RPMI8226 (cell line): ENCODE measurements at places on chromosomes 13 and 19.

GRCh38 chr13:30276178-30276577, 31.2 kb downstream of the KATNAL1 start:
- DNase-seq: no peak

- DNase-seq: no peak
Measured at GRCh38 chr13:43876366-43876765, 3.2 kb downstream of the CCDC122 start.

DNA sequence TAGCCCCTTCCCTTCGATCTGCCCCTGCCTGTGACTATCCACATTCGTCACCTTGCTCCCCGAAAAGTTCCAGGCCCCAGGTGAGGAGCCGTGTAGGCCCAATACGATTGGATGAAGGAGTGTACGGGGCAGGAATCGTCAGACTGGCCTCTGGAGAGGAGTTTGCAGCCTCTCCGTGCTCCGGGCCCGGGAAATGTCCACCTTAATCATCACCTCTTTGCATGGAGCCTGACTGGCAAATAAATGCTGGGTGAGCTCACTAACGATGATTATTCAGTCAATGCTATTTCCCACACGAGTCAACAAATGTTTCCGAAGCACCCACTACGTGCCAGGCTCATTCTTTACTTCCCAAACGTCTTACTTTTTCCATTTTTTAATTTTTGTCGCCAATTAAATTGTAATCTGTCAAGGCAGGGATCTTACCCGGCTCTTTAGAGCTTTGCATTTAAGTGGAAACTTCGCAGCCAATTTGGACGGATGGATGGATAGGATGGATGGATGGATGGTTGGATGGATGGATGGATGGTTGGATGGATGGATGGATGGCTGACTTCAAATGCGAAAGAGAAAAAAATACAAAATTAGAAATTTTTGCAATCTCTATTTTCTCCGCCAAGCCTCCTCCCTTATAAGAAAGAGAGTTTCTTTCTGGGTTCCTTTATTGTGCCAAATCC, 45.8 kb downstream of the TGDS start:
- DNase-seq: no peak

DNA sequence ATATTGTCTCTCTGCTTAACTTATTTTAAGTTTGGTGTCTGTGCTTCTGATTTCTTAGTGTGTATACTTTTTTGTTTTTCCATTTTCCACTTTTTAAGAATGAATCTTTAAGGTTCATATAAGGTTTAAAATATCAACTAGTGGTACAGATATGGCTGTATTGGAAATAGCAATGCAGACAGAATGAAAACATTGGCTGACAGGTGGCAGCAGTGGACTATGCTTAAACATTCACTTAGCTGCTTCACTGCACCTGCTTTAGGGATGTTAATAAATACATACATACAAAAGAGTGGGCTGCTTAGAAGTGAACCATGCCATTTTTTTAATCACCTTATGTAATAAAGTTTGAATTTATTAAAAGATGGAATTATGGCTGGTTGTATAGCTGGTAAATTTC, 27.3 kb downstream of the TM9SF2 start:
- peak; percentile 8 for DNase-seq

GRCh38 chr13:23651887-23652286, 81.7 kb downstream of the TNFRSF19 start:
- DNase-seq: no peak

DNA sequence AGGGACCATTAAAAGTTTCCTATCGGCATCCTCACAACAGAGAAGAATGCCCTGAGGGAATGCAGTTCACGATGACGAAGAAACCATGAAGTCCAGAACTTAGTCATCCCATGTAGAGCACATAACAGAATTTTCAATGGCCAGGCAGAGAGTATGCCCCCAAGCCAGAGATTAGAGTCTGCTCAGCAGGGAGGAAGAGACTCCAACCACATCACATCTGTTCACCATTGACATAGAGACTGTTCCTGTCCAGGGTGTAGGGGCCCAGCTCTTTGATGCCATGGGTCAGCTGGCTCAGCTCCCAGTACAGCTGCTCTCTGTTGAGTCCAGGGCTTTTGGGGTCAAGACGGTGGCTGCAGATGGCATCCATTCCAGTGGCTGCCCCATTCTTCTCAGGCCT, 68.2 kb downstream of the MBD3L1 start:
- DNase-seq: no peak

DNA sequence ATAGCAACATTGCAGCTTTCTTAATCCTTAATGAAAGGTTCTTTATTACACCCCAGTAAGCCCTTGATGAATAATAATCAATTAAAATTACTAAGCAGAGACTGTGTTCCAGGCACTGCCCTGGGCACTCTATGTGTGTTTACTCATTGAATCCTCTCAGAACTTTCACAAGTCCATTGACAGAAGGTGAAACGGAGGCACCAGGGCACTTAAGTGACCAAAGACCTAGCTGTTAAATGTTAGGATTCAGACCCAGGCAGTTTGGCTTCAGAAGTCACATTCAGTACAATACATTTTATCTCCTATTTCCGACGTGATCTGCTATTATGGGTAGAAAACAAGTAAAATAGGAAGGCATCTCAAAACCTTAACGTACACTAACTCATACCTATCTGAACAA, 2.7 kb downstream of the GPR183 start:
- no peak for DNase-seq

DNA sequence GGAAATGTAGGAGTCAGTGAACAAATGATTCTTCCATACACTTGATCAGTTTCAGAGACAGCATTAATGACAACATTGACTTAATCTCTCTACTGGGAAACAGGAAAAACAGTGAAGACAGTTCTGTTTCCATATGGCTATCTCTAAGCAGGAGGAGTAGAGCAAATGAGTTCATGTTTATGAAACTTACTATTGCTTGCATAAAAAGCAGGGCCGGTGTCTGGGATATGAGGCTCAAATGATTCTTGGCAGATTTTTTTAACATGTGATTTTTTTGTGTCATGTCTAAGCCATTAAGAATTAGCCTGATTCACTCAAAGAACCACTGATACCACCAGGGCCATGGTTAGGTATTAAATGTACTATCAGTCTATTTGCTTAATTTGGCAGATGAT, 141.9 kb downstream of the SLC7A1 start:
- no peak for DNase-seq

- no peak for DNase-seq
Measured at GRCh38 chr13:113064534-113065405, 40.8 kb upstream of the F7 start.

- DNase-seq: no peak
Measured at GRCh38 chr19:5023128-5023571, 54.2 kb downstream of the KDM4B start.

- no peak for DNase-seq
Measured at GRCh38 chr19:54967611-54968010, 1.4 kb downstream of the NLRP2 start.

DNA sequence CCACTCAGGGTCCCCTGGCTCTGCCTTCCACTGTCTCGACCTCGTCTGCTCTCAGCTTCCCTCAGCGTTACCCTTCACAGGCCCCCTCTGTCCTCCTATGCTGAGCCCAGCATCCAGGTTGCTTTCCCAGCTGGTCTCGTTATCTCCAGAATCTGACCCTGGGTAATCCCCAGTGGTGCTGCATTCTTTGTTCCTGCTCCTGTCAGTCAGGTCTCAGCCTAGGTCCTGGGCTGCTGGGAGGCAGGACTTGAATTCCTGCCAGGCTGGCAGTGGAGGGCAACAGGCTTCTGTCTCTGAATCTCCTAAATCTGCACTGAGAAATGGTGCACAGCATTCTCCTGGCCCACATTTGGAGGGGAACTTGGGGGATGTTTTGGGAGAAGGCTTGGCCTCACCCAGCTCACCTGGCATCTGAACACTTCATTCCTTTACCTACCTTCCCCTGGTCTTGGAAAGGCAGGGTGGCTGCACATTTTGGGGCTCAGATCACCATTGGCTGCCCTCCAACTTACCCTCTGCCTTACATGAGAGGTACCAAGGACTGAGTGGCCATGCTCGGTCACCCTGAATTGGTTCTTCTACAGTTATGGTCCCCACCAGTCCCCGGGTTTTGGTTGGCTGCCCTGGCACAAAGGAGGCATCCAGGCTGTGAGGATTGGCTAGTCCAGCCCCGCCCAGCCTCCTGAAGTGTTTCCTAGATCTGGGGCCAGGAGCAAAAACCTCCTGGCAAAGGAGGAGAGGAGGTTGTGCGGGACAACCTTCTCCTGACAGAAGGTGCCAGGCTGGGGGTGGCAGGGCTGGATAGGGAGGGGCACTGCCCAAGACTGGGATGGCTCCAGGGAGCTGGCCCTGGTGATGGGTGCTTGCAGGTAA, at the start of gene CYP4F8:
Gene CYP4F8, plus strand, starts transcription at position 712 of the 873 bp plus-strand sequence. CDS start 399 bp downstream, outside the sequence.
- DNase-seq: no peak
